ENCODE measurements at places on chromosomes 7 and 10. TPM values are rescaled to one million over a fixed set of nuclear protein-coding genes. Genes with fewer than 3 reads are reported as not detected.

Gene SPDYE1
- not detected for total RNA-seq

Gene TMEM270
- not detected for total RNA-seq

DNA sequence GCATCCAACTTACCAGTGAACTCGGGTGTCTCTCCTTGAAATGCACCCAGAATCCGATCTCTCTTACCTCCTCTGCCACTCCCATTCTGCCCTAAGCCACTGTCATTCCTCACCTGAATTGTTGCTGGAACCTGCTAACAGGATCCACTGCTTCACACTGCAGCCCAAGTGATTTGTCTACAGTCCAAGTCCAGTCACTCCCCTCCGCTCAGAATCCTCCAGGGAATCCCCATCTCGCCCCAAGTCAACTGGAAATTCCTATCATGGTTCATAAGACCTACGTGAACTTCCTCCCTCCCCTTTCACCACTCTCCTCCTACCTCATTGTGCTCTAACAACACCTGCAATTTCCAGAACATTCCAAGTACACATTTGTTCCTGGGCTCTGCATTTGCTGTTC is 91.3 kb downstream of the SCRN1 start:
- H3K4me1 ChIP-seq, result no peaks in the 10 kb centered on the region
- H3K27me3 ChIP-seq, result peaks cover 4% of the 10 kb centered on the region
- no peak overlapping the region for H3K27ac ChIP-seq
- H3K4me3 ChIP-seq, result no peak overlapping the region

DNA sequence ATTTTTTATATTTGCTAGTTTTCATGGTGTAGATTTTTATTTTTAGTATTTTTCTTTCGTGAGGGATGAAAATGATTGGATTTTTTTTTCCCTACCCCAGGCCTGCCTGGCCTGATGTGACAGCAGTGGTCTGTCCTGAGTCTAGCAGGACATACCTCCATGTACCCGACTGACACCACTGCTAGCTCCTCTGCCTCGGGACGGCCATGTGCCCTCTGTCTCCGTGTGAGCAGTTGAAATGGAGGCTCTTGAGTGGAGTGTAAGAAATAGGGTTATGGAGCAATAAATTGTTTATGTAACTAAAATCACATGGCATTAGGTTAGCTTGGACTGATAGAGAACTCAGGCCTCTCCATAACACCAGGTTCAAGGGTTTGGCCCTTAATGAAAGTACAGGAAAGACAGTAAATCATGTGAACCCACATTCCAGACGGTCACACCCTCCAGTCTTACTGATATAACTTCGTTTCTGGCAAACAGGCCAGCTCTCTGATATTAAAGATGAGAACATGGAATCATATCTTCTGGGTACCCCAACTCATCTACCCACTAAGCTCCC is 734.1 kb downstream of the KCNMA1 start:
- no peak overlapping the region for H3K27ac ChIP-seq
- no peak for DNase-seq
- no peaks in the 10 kb centered on the region for H3K36me3 ChIP-seq
- H3K27me3 ChIP-seq, result no peaks in the 10 kb centered on the region

DNA sequence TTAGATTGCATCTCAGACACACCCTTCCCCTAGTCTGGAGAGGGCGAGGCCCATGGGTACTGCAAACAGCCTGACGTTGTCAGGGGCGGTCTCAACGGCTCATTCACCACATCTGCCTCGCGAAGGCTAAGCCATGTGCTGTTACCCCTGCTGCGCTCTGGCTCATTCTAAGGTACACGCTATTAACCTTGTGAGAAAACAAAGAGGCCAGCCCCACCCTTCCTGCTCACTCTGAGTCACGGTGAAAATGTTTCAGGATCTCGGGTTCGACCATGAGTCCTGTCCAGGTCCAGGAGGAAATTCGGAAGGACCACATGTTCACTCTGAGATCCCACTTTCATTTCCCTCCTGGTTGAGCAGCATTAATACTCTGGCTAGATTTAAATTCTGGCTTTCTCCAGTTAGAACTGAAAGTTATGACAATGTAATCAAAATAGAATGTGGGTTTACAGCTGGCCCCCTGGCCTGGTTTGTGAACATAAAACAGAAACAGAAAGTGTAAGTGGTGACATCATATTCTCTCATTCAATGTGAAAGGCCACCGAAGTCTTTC is 55.2 kb downstream of the EGFR start:
- H3K4me1 ChIP-seq, result peaks cover 32% of the 10 kb centered on the region
- no peaks in the 10 kb centered on the region for H3K27me3 ChIP-seq
- peak overlapping the region; percentile 38 for H3K4me3 ChIP-seq
- peak overlapping the region; percentile 97 for H3K27ac ChIP-seq

Data from astrocyte (in vitro differentiated cells and primary cell).